ENCODE measurements at places on chromosomes 4 and X.

GRCh38 chr4:9861561-9861960 lies 80.1 kb downstream of the DRD5 start:
- no peak for DNase-seq

DNA sequence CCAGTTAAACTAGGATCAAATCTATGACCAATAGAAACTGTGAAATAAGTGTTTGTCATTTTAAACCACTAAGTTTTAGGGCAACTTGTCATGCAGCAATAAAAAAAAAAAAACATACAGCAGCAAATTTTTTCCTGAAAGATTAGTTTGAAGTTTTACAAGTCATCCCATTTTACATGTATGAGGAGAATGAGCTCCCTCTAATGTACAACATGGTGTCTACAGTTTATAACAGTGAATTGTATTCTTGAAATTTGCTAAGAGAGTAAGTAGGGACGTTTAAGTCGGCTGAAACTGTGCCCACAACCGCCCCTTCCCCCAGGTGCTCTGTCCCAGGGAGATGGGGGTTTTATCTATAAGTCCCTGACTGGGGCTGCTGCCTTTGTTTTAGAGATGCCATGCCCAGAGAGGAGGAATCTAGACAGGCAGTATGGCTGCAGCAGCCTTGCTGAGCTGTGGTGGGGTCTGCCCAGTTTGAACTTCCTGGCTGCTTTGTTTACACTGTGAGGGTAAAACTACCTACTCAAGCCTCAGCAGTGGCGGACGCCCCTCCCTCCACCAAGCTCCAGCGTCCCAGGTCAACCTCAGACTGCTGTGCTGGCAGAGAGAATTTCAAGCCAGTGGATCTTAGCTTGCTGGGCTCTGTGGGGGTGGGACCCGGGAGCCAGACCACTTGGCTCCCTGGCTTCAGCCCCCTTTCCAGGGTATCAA lies 499.3 kb upstream of the CT83 start:
- no peak for DNase-seq

GRCh38 chrX:80316526-80316925 lies 103.7 kb upstream of the TENT5D start:
- DNase-seq, result no peak

GRCh38 chr4:48331577-48332330 lies 9.6 kb upstream of the SLAIN2 start:
- peak; percentile 86 for DNase-seq

- DNase-seq, result no peak
These were observed 76.6 kb upstream of the QRFPR start for GRCh38 chr4:121457278-121457875.

DNA sequence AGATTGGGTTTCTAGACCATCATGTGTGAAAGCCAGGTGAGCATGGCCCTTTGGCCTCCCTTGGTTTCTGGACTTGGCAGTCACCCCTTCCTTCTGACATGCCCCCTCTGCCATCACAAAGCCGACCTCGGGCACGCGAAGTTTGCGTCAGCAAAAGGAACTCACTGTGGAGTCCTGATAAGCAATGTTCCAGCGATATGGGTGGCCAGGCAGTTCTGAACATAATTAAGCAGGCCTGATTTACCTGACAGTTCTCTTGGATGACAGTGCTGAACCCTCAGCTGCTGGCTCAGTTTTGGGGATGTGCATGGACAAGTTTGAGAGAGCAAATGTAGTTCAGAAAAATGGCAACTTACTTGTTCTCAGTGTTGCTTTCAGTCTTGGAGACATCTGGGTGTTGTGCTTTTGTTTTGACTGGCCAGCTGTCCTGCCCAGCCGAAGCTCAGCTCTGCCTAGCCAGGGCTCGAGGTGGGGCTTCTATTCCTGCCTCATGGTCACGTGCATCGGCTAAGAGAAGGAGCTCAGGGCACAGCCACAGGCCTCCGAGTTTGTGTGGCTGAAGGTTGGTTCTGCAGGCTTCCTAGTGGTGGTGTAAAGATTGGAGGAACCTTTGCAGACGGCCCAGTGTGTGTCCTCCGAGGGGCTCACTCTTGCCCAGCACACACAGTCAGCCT lies 78.3 kb downstream of the CLDN34 start:
- no peak for DNase-seq

DNA sequence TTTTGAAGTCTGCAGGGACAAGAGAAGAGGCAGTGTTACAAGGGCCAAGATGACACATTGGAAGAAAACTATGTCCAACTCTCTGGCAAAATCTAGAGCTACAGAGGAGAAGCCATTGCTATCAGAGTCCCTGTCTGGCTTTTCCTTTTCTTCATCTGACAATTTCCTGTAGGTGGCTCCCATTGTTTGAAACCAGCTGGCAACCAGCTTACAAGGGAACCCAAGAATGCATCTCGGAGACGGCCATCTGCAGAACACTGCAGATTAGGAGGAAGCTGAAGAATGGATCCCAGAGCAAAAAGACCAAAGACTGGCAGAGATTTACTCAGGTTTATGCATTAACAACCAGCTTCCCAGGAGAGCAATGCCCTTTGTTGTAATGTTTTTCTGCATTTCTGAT lies 216.2 kb upstream of the CTSO start:
- DNase-seq, result no peak

DNA sequence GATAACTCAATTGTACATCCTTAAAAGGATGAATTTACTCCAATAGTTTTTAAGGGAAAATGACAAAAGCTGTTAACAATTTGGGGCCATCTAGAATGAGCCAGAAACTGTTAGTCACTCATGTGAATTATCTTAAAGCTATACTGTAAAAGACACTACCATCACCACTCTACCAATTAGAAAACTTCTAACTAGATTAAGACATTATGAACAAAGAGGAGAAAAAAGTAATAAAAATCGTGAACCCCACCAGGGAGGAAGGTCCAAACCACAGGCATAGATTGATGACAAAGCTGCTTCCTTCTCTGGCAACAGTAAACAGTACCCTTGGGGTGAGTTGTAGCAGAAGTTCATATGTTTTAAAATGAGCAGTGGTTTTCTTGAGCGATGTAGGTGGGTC lies 106.1 kb downstream of the PDGFC start:
- no peak for DNase-seq

DNA sequence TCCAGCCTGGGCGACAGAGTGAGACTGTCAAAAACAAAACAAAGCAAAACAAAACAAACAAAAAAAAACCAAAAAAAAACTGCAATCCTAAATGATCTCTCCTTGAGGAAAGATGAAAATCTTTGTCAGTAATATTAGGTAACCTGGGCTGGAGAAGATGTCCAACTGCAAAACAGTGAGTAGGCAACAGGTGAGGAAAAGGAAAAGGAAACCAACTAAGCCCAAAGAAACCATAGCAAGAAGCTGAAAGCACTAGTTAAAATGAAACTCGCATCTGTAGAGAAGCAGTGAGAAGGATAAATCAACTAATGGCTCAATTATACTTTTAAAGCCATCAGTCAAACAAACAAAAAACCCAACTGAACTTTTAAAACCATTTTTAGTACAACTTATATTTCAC lies 54.2 kb downstream of the ENOX2 start:
- DNase-seq, result no peak

- no peak for DNase-seq
These were observed 167.5 kb upstream of the FRMPD4 start for GRCh38 chrX:11970578-11971359.

DNA sequence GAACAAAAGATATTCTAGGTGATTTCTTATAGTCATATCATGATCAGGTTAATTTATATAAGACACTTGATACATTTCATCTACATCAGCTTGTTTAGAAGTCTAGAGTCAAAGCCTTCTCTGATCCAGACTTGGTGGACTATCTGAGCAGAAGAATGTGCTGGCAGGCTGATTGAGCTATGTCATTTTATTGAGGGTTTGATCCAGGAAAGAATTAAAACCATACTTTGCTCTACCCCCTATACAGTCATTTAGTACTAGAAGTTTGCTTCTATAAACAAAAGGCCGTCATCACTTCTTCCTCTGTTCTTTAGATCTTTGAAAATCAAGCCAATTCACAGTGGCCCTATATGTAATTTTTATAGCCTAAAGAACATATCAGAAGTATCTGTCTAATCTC lies 173.1 kb upstream of the PITX2 start:
- DNase-seq, result no peak

DNA sequence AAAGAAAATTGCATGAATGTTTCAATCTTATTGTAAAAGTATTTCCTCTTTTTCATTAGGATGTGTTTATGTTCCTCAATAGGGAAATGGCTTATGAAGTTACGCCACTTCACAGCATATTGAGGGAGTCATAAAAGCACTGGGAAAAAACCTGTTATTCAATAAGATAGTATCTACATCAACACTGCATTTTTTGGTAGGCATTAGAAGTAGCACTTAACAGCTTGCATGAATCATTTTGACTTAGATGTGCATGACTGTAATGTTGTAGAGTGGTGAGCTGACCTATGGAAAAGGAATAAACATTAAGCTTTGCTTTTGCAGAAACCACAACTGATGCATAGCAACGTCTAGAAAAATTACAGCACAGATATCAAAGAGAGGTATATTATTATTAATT lies 111.2 kb upstream of the GRXCR1 start:
- peak; percentile 18 for DNase-seq
